ENCODE measurements at places on chromosomes 13 and 19.

DNA sequence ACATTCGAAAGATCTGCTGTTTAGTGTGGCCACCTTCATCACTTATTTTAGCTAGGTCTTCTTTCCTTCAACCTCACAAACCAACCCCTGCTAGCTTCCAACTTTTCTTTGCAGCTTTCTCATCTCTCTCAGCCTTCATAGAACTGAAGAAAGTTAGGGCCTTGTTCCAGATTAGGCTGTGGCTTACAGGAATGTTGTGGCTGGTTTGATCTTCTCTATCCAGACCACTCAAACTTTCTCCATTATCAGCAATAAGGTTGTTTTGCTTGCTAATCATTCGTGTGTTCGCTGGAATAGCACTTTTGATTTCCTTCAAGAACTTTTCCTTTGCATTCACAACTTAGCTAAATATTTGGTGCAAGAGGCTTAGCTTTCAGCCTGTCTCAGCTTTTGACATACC lies 44.7 kb downstream of the CARS2 start:
- DNase-seq = no peak

DNA sequence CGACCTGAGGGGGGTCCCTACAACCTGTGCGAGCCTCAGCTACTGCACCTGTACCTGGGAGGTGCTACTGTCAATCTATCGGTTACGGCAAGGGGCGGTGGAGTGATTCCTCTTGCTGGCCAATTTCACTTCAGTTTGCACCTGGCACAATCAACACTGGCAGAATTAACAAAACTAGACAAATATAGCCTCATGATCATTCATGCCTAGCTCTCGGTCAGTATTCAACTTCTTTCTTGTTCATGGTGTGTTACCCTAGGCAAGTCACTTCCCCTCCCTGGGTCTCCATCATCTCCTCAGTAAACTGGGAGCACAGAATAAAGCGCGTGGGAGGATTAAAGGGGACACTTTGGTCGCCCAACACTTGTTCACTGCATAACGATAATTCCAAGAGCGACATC lies 618 bp downstream of the HAUS8 start:
- no peak for DNase-seq

DNA sequence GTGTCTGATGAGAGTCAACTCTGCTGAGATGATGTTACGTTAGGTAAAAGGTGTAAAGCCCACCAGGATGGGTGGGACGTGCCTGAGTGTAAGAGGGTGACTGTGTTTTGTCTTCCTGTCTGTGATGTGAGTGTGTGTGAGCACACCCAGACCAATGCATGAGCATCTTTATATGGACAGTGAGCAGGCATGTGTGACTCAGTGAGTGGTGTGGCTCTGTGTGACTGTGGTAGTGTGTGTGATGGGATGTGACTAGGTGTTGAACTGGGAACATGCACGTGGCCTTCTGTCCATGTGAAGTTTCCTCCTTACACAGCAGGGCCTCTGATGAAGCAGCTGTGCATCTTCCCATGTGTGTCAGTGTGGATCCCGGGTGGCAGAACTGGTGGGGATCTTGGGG lies 17.8 kb upstream of the LGALS16 start:
- DNase-seq = no peak

DNA sequence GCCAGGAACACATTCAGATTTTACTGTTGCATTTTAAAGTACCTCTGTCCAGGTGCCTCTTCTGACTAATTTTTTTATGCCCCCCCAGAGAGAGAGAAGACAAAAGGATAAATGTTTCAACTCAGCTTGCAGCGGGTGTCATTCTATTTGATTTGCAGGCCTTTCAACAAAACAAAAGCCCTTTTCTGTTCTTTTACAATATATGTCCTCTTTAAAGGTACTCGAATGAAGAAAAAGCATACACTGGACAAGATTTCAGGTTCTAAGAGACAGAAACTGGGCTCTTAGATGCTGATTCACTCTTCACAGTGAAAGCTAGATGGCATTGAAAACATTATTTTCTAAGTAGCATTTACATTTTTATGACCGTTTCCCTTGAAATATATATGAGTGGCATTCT lies 2.9 kb upstream of the FRY start:
- DNase-seq = peak; percentile 63

- no peak for DNase-seq
Observed at GRCh38 chr19:58374200-58374599, 6.6 kb downstream of the ZNF837 start.

DNA sequence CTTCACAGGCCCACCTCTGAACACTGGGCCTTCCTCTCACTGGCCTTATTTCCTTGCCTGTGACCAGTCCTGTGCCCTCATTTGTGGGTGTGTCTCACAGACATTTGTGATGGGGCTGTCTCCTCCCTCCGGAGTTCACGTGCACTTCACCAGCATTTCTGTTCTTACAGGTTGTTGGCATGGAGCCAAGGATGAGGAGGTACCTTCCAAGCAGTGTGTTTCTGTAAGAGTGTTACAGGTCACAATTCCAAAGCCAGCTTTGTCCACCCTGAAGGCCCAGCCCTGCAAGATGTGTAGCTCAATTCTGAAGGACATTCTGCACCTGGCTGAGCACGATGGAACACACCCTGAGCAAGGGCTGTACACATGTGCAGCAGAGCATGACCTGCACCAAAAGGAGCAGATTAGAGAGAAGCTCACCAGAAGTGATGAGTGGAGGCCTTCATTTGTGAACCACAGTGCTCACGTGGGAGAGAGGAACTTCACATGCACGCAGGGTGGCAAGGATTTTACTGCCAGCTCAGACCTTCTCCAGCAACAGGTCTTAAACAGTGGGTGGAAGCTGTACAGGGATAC lies 8.1 kb downstream of the ZNF749 start:
- no peak for DNase-seq

DNA sequence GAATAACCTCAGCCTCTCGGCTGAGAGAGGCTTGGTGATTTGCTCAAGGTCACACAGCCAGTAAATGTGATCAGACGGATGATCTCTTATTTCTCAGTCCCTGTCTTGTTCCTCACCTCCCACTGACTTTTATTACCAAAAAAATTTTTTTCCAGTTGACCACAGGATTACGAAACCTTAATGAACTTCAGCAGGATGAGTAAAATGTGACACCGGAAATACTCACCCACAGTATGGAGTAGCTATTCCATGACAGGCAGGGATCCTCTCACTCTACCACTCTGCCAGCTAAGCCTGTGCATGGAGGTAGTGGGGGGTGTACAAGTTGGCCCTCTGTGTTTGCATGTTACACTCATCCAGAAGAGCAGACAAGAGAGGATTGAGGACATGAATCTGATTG lies 916.4 kb downstream of the UQCRFS1 start:
- no peak for DNase-seq

GRCh38 chr13:52954838-52955237 lies 73.8 kb upstream of the OLFM4 start:
- DNase-seq = no peak

DNA sequence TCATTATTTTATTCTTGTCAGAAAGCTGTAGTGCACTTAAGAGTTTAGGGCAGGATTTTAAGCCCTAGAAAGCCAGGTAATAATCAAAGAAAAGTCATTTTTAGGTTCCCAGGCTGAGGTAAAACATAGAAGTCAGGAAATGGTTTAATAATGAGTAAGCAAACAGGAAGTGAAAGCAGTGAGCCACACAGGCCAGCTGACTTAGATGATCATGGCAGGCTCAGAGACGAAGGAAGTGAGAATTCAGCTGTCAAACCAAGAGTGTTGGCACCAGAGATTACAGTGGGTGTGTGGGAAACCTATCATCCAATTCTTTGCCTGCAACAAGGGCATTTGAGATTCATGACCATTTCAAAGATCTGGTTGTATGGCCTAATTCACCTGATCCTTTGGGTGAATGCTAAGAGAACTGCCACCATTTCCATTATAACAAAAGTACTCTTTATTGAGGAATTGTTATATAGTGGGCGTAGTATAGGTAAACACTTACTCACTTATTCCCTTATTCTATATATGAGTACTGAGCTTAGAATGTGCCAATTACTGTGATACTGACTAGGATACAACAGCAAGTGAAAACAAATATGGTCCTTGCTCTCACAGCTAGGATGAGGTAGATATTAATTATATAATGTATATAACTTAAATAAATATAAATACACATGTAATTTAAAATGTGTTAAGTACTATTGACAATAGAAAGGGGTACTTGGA lies 103.7 kb upstream of the EDNRB start:
- peak; percentile 12 for DNase-seq

DNA sequence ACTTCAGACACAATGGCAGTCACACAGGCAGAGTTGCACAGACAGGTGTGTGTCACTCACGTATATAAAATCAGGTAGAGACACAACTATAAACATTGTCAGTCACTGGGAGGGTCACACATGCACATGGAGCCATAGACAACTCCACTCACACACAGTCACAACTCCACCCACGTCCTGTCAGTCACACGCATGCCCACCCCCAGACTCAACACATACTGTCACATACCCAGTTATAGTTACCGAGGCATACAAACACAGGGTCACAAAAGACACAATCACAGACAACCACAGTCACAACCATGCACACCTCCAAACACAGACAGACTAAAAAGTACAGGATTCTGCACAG lies 1.5 kb downstream of the NUMBL start:
- no peak for DNase-seq
